ENCODE measurements at places on chromosomes 11 and 22.

- DNase-seq: no peak
These were observed 11.1 kb upstream of the CSF2RB start for GRCh38 chr22:36902143-36902926.

- DNase-seq: peak; percentile 64
These were observed 2.6 kb downstream of the C11orf21 start for GRCh38 chr11:2298795-2299761.

- DNase-seq: no peak
These were observed 83.9 kb downstream of the RRAS2 start for GRCh38 chr11:14275076-14275475.

- no peak for DNase-seq
These were observed 4.9 kb downstream of the CHRM4 start for GRCh38 chr11:46386674-46387073.

DNA sequence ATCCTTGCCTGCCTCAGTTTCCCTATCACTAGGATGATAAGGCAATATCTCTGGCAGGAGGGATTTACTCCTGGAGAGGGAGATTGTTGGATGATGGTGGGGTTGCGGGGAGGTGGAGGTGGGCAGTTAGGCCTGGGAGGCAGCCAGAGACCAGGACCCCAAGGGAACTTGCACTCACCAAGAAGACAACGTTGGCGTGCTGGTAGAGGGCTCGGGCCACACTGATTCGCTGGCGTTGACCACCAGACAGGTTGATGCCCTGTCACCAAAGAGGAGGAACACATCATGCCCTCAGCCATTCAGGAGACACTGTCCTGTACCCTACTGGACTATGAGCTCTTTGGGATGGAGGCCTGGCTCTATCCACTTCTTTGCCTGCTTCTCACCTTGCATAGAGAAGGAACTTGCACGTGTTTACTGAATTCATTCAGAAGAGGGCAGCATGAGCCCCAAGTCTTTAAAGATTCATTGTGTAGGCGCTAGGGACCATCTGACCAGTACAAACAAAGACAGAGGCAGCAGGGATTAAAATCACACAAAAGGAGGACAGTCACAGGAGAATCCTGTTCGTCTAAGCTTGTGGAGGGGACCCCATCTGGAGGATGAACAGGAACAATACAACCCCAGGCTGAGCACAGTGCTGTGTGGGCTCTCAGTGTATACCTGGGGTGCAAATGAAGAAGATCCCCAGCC is 24.2 kb upstream of the KCNJ11 start:
- DNase-seq: no peak

- DNase-seq: no peak
These were observed 6.7 kb downstream of the OR5AN1 start for GRCh38 chr11:59365232-59366018.

GRCh38 chr11:95138448-95138847 is 48.8 kb downstream of the ENDOD1 start:
- no peak for DNase-seq

DNA sequence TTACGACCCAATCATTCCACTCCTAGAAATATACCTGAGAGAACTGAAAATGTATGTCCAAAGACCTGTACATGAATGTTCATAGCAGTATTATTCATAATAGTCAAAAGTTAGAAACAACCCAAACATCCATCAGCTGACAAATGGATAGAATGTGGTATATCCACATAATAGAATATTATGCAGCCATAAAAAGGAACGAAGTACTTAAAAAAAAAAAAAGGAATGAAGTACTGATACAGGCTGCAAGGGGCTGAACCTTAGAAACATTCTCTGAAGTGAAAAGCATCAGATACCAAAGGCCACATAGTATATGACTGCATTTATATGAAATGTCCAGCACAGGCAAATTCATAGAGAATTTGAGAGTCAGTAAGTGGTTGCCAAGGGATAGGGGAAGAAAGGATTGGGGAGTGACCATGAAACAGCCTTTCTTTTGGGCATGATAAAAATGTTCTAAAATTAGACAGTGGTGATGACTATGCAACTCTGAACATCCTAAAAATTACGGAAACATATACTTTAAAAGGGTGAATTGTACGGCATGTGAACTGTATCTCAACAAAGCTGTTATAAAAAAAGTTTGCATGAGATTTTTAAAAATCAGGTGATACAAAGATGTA is 1.8 kb downstream of the TPST2 start:
- no peak for DNase-seq

DNA sequence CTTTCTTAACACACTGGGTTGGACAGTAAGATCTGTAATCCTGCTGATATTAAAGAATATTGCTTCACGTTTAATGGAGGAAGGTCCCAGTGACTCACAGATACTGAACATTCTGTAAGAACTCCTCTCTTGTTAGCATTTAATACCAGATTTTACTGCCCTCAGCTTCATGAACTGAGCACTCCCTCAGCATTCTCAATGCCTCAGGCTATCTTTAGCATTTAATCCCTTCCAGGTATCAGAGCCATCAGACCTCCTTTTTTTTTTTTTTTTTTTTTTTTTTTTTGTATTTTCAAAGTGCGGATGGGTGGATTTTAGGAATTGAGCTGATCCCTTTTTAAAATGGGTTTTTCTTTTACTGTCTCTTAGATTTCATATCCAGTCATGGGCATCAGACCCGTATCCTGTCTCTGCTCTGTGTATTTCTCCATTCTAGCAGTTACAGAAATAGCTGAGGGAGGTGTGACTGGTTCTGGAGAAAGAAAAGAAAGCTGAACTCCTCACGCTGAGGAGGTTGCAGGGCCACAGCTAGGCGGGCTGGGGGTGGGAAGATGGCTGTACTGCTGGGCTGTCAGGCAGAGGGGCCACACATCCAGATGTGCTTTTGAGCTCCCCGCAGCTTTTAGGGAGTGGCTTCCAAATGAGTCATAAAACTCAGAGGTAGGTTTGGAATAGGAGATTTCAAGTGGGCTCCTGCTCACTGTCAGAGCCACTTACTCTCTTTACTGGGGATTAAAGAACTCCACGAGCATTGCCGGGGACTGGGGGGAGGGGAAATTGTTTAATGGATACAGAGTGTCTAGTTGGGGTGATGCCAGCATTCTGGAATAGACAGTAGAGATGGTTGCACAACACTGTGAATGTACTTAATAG is 97.0 kb downstream of the SYT9 start:
- no peak for DNase-seq

GRCh38 chr11:6727971-6728760 is 43.6 kb downstream of the OR2AG2 start:
- no peak for DNase-seq

DNA sequence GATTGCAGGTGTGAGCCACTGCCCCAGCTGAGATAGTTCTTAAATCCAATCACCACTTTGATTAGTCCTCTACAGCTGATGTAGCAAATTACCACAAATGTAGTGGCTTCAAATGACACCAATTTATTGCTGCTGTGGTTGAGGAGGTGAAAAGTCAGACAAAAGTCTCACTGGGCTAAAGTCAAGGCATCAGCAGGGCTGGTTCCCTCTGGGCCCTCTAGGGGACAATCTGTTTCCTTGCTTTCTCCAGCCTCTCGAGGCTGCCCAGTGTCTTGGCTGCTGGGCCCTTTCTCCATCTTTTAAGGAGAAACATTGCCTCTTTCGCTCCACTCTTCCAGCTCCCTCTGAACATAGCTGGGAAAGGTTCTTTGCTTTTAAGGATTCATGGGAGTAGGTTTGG is 50.5 kb upstream of the SHANK2 start:
- DNase-seq: no peak

GRCh38 chr22:32809786-32810554 is 8.5 kb downstream of the TIMP3 start:
- no peak for DNase-seq

DNA sequence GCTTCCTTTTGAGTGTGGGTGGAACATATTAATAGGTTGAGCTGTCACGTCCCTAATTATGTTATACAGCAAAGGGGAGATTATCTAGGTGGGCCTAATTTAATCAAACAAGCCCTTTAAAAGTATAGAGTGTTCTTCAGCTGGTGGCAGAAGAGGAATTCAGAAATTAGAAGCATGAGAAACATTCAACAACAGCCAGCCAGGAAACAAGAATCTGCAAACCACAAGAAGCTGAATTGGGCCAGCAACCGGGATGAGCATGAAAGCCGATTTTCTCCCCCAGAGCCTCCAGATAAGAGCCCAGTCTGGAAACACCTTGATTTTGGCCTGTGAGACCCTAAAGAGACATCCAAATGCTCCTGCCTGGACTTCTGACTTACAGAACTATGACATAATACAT is 105.8 kb upstream of the LDLRAD3 start:
- no peak for DNase-seq

- no peak for DNase-seq
These were observed 3.2 kb downstream of the TAF1D start for GRCh38 chr11:93737904-93738612.

DNA sequence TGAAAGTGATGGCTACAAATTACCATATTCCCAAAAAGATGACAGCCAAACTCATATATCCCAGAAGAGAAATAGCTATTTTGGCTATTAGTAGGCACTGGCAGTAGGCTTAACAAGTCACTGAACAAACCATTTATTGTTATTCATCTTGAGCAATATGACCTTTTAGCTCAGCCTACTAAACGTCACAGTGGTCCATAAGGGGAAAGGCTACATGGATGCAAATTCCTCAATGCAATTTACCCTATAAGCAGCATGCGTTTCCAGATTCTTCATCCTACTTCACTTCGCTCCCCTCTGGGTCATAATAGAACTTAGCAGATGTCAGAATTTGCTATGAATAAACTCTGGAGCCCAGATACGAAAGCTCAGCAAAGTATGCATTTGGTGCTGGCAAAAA is 114.0 kb downstream of the SIK3 start:
- no peak for DNase-seq

DNA sequence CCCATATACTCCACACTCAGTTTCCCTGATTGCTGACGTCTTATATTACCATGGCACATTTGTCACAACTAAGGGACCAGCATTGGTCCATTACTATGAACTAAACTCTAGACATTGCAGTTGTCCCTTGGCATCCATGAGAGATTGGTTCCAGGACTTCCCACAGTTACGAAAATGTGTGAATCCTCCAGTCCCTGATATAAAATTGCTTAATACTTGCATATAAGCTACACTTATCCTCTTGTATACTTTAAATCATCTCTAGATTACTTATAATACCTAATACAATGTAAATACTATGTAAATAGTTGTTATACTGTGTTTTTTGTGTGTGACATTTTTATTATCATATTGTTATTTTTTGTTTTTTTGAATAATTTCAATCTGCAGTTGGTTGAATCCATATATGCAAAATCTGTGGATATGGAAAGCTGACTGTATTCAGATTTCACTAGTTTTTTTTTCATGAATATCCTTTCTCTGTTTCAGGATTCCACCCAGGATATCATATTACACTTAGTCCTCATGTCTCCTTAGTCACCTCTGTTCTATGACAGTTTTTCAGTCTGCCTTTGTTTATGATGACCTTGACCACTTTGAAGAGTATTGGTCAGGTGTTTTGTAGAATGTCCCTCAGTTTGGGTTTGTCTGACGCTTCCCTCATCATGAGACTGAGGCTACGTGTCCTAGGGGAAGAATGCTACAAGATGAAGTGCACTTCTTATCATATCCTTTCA is 55.3 kb downstream of the INSC start:
- no peak for DNase-seq

GRCh38 chr11:62536301-62536957 is 10.2 kb downstream of the AHNAK start:
- DNase-seq: no peak

DNA sequence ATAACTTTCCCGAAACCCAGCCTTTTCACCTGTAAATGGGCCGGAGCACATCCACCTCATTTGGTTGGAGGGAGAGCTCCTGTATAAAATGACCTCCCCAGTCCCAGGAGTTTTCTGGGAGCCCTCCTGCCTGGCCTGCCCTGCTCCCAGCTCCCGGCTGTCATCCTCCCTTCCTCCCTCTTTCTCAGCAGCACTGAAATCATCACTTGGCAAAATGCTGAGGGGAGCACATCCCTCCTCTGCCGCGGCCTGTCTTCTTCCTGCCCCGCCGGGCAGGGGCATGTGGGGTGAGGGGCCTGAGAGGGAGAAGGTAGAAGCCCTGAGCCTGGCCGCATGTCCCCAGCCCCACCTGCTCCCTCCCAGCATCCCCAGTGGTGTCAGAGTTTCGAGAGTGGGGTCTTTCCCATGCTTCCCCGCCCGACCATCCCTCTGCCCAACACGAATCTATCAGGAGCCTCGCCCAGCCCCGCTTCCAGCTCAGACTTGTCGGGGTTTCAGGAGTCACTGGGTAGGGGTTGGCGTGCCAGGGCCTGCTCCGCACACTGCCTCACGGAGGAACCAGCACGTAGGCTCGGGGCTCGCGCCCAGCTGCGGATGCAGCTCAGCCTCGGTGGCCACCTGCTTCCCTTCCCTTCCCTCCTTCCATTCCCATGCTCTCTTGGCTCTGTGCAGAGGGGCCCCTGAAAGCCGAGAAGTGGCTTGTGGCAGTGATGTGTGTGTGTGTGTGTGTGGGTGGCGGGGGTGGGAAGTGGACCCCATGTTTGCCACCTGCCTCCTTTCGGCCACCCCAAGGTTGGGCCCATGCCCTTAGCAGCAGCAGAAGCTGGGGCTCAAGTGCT is 37.1 kb downstream of the NECTIN1 start:
- DNase-seq: no peak

- DNase-seq: no peak
These were observed 46.3 kb upstream of the SYT13 start for GRCh38 chr11:45332276-45332934.
